ENCODE measurements at places on chromosomes 3 and 15.

GRCh38 chr15:57527382-57528091 is 64.2 kb upstream of the MYZAP start:
- DNase-seq: no peak

DNA sequence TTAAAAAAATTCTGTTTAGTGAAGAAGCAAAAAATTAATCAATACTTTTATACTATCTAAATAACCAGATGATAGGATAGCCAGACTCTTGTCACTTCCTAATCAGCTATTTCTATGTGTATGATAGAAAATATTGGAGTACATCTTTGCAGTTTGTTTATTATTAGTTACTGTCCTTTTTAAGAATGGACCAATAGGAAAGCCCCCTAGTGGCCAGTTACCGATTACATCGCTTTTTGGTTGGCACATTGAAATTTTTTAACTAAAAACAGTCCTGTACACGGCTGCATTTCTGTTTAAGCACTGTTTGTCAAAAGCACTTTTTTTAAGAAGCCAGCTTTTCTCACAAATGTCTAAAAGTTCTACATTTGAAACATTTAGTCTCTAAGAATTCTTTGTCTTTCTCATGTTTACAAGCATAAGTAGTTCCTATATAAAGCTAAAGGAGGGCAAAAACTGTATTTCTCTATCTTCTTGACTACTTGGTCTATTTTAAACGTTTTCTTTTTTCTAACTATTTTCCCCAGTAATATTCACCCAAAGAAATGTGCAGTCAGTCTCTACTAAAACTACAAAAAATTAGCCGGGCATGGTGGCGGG is 253.2 kb upstream of the LRTM1 start:
- DNase-seq: no peak

- DNase-seq: no peak
Measured at GRCh38 chr3:171399842-171400241, 60.4 kb downstream of the TNIK start.

- DNase-seq: no peak
Measured at GRCh38 chr3:24235121-24235520, 259.5 kb downstream of the THRB start.

DNA sequence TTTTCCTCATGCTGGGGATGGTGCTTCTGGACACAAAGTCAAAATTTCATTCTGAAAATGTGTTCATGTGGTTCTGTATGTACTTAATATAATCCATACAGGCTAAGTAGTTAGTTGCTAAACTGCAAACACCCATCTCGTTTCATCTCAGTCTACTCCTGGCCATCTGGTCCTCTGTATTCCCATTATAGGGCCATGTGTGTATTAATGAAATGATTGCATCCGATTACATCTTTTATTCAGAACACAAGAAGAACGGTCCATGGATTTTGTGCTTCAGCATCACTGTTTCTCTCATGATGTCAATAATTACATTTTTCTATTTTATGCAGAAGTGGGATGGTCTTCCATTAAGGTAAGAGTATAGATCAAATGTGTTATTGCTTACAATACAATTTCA is 6.1 kb upstream of the GJD2 start:
- DNase-seq: no peak

Measured in stimulated activated CD8-positive, alpha-beta memory T cell treated with anti-CD3 and anti-CD28 coated beads, Interleukin-7, amount 100 ng/mL, for 24 hours (primary cell).